Bronchial epithelial cell (primary cell): ENCODE measurements at places on chromosomes 11 and 22.

DNA sequence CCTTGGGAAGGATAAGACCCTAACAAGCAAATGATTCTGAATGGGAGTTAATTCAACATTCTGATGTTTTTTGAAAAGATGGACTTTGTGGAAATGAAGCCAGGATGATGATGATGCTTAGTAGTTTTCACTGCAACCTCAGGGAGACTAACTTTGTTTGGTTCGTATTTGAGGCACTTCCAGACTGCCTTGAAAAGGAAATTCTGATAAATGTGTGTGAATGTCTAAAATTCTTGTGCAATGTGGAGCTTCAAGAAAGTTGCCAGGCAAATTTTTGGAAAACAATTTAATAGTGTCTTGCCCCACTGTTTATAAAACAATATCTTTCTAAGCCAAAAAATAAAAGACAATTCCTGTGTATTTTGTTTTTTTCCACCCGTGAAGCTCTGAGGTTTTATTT lies 11.2 kb upstream of the NAV2 start:
- DNase-seq: no peak

DNA sequence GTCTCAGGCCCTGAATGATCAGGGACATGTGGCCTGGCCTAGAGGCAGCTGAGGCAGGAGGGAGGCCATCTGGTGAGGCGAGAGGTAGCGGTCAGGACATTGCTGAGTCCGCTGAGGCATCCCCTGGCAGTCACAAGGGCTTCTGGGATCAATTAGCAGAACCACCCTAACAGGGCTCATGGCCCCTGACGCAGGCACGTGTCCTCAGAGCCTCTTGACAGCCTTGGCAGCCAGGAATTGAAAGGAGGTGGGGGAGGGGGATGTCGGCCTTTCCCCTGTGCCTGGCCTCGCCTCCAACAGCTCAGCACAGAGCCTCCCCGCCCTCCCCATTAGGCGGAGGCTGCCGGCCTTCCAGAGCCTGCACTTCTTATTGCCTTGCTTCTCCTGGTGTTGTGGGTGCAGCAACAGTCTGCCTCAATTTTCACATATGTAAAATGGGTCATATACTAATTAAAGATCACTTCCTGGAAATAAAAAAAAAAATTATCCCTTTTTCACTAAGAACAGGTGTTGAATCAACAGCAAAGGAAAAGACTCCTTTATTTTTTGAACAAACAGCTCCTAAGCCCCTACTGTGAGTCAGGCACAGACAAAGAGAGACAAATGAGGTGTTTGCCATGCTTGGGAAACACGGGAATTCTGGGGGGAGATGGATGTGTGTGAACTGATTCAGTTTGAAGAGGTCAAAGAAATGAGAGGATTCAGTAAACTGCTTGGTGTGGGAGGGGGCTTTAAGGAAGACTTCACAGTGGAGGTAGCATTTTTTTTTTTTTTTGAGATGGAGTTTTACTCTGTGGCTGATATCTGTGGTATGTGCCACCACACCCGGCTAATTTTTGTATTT lies 55.3 kb downstream of the NFAM1 start:
- DNase-seq: no peak

GRCh38 chr11:6646071-6646470 lies 9.5 kb downstream of the DCHS1 start:
- DNase-seq: no peak

- peak; percentile 8 for DNase-seq
Observed at GRCh38 chr11:64088162-64089026, 52.7 kb downstream of the FLRT1 start.

DNA sequence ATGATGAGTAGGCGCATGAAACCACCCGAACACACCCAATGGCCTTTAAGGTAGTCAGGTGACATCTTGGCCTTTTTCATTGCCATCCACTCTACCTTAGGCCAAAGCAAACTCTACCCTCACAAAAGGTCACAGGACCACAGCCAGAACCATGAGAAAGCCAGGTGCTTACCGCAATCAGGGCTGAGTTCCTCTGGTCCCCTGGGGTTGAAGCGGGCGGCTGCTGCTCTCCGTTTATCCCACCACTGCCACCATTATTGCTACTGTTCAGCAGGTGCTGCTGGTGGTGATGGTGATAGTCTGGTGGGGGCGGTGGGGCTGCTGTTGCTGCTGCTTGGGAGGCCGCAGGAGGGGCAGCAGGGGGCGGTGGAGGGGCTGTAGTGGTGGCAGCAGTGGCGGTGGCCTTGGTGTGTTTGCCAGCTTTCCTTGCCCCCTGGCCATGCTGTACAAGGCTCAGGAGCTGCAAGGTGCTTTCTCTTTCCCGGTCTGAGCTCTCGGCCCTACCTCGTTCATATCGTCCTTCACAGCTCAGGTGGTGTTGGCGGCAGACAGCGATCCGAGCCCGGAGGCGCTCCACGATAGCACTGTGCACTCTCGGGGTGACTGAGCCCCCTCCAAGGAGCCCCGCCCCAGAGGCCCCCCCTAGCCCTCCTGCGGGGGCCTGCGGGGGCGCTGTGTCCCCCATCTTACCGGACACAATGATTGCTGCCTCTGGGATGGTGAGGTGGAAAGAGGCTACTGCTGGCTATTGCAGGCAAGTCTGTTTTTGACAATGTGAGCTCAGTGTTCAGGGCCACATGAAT lies 1.6 kb downstream of the MAML2 start:
- DNase-seq: no peak

GRCh38 chr22:47613606-47614350 lies 851.3 kb downstream of the TBC1D22A start:
- DNase-seq: no peak

DNA sequence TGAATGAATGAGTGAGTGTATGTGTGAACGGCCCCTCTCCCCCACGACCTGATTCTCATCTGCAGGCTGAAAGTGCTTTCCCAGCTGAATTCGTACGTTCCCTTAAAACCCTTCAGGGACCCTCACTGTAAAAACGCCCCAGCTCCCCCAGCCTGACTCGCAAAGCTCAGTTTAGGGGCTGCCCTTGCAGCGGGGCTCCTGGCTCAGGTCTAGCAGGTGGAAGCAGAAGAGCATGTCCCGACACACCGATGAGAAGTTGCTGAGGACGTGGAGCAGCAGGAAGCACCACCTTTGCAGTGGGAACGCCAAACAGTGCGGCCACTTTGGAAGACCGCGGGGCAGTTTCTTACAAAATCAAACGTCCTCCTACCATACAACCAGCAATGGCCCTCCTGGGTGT lies 3.6 kb upstream of the MRPL23 start:
- no peak for DNase-seq

DNA sequence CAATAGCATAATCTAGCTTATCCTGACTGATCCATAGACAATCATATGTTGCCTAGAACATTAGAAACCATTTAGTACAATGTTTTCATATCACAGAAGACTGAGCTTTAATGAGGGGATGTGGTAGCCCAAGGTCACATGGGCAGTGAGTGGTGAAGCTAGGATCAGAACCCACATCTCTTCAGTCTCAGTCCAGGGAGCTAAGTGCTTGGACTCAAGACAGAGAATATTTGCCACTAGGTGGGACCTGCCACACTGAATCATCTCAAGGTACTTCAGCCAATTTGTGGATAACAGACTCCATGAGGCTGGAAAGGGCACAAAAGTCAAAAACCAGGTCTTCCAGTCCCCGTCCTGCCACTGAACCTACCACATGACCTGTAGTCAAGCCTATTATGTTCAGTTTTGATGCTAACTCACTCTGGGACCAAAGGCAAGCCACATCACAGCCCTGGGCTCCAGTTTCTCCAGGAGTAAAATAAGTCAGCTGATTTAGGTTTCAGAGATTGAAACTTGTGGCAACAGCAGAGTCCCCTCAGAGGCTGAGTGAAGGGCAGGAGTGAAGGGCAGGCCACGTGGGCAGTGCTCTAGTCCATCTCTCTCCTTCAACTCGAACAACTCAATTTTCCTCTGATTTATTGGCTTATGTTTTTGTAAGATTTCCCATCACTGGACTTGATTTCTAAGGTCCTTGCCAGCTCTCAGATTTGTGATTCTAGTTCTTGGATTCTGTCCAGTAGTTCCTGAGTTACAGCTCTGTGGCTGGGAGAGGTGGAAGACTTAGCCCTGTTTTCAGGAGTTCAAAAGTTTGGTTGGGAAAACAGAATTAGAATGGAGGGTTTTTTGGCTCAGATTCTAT lies 84.6 kb upstream of the PHOX2A start:
- no peak for DNase-seq

DNA sequence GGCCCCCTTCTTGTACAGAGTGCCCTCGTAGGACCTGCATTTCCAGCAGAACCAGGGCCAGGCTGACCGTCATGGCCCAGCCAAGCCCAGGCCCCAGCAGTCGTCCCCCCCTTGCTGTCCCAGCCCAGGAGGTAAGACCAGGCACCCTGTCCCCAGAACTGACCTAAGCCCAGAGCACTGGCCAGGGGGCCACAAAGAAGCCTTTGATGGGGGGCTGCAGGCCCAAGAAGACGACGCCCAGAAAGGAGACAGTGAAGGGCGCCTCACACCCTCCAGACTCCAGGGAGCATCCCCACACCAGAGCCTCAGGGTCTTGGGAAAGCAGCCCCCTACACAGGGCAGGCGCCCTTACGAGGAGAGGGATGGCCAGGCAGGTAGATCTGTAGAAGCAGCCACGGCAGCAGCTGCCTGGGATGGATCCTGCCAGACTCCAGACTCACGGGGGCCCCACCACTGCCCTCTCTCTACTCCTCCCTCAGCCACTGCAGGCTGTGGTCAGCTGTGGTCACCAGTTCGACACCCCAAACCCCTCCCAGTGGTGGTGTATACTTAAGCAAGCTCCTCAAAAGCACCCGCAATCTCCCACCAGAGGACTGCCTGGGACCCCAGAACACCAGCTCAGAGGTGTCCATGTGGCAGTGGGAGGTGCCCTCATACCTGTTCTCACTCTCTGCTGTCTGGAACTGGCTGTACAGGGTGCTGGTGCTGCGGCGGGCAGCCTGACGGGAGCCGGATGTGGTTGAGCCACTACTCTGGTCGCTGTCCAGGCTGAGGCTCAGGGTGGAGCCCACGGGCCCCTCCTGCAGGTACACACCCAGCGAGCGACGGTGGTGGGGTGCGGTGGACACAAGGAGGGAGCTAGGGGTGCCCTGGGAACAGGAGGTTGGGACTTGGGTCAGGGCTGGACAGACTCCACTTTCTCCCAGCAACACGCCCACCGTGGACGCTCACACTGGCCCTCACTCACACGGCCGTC lies 27.0 kb downstream of the SBF1 start:
- no peak for DNase-seq

DNA sequence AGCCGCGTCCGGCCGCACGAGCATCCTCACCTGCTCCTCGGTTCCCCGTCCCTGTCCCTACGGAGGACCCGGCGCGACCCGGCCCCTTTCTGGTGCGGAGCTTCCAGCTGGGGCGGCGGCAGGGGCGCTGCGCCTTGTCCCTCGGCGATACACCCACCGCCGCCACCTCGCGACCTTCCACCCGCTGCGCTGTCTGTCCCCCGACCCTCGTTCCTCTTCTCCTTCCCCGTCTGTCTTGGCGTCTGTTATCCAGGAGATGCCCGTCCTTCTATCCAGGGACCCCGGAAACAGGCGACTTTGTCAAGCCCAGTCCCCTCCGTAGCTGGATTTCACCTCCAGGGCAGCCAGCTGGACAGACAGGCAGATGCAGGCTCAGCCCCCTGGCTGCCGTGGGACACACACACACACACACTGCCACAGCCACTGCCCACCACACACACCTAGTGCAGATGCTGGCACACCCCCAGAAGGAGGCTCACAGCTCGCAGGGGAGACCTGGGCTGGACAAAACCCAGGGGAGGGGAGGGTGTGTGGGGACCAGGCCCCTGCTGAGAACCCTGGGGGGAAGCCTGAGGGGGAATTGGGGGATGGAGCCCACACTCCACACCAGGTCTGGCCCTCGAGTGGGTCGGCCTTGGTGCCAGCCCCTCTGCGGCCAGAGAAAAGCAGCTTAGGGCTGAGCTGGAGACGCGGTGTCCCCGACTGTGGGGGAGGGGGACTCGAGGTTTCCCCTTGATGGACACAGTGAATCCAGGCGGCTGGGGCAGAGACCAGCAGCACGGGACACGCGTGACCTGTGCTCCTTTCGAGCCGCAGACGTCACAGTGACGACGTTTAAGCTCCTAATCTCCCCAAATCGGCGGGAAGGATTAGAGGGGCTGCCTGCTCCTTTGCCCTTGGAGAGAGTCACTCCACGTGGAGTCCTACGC lies 788 bp downstream of the DRD4 start:
- no peak for DNase-seq

DNA sequence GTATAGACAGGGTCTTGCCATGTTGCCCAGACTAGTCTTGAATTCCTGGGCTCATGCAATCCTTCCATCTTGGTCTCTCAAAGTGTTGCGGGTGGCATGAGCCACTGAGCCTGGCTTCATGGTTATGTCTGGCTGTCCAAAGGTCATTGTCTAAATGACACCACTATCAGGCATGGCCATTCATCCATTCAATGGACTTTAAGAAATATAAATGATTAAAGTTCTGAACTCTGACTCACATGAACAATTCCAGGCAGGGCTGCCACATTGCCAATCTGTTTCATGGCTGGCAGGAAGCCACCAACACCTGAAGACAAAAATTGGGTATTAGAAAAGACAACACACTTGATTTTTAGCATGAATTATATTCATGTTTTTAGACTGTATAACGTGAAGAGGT lies 4.1 kb downstream of the RTCB start:
- no peak for DNase-seq

GRCh38 chr22:42962295-42963230 lies 52.4 kb downstream of the PACSIN2 start:
- DNase-seq: no peak

DNA sequence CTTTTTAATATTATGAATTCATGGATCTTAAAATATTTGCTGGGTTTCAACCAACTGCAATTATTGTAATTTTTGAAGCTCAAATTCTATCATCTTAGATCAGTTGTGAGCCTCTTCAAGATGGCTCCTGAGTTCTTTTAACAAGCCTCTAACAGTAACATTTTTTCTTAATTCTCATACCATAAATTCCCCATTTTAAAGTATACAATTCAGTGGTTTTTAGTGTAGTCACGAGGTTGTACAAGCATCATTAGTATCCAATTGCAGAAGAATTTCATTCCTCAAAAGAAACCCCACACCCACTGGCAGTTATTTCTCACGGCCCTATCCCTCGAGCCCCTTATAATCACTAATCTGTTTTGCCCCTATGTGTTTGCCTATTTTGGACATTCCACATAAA lies 270.8 kb downstream of the SBF2 start:
- DNase-seq: no peak

DNA sequence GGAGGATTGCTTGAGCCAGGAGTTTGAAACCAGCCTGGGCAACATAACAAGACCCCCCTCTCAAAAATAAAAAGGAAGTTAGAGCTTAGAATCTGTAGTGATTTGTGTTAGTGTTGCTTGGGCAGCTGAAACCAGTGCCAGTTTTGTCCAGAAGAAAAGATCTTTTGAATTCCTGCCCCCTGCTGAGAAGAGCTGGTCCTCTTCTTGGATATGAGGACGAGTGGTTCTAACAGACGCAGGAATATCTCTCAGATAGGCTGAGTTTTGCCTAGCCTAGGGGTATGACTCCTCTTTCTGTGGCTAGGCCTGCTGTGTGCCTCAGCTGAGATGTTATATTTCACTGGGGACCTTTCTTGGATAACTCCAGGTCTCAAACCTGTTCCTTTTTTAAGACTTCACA lies 102.8 kb downstream of the STIM1 start:
- DNase-seq: no peak
